ENCODE measurements at places on chromosomes 13 and 19.

- DNase-seq = no peak
These were observed 1.8 kb downstream of the F2RL3 start for GRCh38 chr19:16890461-16891184.

- no peak for DNase-seq
These were observed 1669.2 kb downstream of the PCDH9 start for GRCh38 chr13:65560936-65561335.

- DNase-seq = no peak
These were observed 823.0 kb downstream of the PCDH9 start for GRCh38 chr13:66407128-66407527.

GRCh38 chr13:77740097-77740735 lies 42.7 kb downstream of the SLAIN1 start:
- no peak for DNase-seq

GRCh38 chr13:64992314-64992713 lies 2237.8 kb downstream of the PCDH9 start:
- DNase-seq = no peak

DNA sequence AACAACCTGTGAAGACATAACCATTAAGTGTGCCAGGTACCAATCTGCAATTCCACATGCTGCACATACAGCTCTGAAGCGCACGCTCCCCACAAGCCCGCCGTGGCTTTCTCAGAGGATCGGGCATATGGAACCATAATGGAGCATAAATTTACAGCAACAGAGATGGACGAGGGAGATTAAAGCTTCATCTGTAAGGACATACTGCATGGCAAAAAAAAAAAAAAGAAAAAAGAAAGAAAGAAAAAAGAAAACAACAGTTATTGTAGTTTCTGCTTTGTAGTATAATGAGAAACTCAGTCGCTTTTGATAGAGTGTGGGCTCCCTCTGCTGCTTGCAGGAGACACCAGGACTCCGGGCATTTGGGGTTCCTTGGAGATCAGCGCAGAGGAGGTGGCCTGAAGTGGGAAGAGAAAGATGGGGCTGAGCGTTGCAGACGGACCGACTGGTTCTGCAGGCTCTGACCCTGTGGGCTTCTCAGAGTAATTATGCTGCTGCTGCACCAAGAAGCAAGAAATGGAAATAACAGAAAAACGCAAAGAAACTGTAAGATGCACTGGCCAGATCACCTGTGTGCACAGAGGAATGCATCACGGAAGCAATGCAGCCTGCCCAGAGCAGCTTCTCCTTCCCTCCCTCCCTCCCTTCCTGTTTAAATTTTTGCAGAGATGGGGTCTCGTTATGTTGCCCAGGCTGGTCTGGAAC lies 10.8 kb upstream of the PDCD5 start:
- DNase-seq = peak; percentile 76

- DNase-seq = peak; percentile 51
These were observed 62.2 kb downstream of the DNAJC15 start for GRCh38 chr13:43085545-43085944.

DNA sequence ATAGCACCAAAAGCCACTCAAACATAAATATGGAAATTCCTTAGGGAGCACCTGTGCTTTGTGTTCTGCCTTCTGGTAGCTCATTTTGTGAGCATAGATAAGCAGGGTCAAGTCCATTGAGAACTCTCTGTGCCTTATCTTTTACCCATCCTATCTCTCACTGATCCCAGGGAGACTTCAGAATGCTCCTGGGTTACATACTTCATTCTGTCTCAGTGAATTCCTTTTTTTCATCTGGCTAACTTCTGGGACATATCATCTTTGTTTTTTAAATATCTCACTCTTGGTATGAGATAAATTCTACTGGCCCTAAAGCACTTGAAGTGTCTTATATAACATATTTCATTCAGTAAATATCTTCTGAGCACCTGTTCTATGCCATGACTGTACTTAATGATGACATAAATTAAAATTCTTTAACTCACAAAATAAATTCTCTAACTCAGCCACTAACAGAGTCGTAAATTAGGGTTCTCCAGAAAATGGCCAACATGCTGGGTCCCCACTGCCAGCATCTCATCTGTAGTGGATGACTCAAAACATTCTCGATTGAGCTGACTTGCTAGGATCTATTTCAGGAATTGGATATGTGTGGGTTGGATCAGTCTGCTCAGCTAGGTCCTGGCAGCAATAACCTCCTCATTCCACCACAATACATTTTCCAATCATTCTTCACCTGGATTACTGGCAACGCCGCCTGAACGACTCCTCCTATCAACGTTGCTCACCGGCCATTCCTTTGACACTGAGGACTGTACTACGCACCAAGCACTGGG lies 170.2 kb downstream of the FOXO1 start:
- no peak for DNase-seq

DNA sequence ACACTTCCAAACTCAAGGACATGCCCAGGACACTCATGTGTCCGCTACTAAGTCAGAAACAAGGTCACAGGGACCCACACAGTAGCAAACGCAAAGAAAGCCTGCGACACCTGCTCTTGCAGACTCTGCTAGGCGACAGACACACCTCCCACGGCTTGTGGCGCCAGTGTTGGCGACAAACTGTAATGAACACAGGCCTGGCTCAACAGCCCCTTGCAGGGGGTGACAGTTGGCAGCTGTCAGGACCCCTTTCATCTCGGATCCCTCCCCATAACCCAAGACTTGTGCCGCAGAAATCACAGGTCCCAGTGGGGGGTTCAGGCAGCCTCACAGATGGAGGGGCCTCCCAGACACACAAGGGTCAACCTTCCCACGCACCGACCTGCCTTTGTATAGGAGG lies 364 bp downstream of the CKM start:
- DNase-seq = no peak

DNA sequence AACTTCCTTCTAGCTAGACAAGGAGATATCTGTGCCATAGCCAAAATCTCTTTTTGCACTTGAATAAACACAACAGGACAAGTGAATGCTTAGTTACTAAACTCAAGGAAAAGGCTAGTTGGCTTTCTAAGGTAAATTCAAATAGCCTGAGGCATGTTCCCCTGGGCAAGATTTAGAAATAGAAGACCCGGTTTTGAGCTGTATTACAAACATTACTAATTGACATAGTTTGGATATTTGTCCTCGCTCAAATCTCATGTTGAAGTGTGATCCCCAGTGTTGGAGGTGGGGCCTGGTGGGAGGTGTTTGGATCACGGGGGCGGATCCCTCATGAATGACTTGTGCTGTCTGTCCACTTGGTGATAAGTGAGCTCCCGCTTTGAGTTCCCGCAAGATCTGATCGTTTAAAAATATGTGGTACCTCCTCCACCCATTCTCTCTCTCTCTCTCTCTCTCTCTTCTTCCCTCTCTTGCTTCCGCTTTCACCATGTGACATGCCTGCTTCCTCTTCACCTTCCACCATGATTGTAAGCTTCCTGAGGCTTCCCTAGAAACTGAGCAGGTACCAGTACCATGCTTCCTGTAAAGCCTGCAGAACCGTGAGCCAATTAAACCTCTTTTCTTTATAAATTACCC lies 3.9 kb upstream of the KBTBD6 start:
- no peak for DNase-seq

DNA sequence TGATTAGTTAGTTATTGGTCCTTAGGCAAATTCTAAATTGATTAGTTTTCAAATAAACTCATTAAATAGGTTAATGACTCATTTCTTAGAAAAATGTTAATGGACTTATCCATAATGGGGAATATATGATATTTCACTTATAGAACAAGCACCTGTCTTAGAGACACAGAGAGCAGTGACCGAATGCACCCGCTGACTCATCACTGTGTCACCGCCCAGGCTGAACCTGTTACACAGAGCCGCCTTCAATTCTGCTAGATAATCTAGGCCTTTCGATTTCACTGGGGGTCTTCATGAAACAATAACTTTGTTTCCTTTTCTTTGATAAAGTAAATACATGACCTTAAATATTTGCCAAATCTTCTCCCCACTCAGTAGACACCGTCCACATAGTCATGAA lies 13.1 kb downstream of the IRS2 start:
- peak; percentile 67 for DNase-seq

DNA sequence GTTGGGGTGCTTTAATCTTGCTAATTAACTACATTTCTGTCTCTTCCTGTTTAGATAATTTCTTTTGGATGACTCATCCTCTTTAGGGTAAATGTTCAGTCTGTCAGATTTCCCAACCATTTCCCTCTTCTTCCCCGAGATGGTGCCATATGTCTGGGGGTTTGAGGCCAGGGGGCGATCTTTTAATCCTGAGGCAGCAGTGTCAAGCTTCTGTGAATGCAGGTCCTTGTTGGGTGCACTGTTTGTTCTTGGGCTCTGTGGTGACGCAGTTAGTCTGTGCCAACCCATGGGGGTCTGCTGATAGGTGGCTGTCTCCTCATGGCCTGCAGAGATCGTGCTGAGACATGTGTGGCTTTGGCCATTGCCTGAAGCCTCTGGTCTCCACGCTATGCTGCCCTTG lies 420.4 kb downstream of the NDFIP2 start:
- DNase-seq = no peak

DNA sequence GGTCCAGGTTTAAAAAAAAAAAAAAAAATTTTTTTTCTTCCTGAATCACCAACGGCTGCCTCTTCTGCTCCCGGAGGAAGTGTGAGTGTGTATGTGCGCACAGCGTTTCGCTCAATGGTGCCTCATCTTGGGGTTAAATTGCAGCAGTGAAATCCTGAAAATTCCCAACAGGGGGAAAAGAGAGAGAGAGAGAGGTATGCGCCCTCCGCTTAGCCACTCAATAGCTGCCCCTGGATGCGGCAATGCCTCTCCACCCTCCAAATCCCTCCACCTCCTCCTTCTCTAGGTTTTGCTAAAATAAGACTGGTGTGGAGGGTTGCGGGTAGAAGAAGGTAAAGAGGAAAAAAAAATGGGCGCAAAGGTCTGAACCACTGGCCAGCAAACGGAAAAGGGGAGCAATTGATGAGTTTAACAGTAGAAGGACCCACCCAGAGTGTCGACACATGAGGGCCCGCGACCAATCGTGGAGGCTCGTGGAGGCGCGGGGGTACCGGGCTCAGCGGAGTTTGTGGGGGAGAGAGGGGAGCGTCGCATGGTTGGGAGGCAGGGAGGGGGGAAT lies 853 bp upstream of the CACNA1A start:
- no peak for DNase-seq

DNA sequence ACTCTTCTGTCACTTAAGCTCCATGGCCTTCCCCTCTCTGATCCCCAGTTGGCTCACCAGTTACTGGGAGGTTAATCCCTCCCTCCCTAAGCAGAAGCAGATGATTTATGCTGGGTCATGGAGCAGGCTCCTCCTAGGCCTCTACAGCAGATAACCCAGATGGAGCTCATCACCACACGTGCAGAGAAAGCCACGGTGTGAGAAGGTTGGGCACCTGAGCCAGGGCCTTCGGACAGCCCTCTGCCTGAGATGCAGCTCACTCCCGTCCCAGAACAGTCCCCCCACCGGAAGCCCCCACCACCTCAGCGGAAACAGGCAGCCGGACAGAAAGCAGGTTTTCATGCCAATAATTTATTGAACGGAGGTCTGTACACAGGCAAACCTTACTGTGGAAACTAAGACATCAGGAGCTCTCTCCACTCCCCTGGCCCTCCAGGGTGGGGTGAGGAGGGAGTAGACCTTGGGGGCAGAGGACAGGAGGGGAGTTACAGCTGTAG lies 9.8 kb downstream of the ZNF526 start:
- DNase-seq = peak; percentile 42

- no peak for DNase-seq
These were observed 357.9 kb downstream of the SLITRK6 start for GRCh38 chr13:85441364-85441763.

GRCh38 chr13:96982672-96983071 lies 11.6 kb downstream of the OXGR1 start:
- DNase-seq = no peak
